NCI-H2171 treated with DMSO at 0.1 percent for 48 hours (cell line): ENCODE measurements at places on chromosomes 3 and 15.

DNA sequence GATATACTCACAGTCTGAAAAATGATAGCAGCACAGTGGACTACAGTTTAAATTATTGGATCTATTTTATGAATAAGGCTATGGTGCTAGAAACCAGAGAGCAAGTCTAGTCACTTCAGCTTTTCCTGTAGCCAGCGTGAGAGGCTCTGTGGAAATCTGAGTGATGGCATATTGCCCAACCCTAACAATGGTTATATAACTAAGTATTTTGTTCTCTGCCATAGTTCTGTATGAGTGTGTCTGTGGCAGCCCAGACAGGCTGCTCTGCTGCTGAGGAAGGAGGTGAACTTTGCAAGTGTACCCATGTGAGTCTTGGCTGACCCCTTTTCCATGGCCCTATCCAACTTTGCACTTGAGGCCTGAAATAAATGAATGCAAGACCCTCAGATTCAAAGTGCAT, 105.7 kb downstream of the LRTM1 start:
- peak; percentile 27 for DNase-seq

DNA sequence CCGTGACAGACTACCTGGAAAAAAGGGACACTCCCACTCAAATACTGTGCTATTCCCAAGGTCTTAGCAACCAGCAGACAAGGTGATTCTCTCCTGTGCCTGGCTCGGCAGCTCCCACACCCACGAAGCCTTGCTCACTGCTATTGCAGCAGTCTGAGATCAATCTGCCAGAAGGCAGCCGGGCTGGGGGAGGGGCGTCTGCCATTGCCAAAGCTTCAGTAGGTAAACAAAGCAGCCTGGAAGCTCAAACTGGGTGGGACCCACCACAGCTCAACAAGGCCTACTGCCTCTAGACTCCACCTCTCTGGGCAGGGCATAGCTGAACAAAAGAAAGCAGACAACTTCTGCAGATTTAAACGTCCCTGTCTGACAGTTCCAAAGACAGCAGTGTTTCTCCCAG, 128.4 kb upstream of the SETMAR start:
- DNase-seq: peak; percentile 51

GRCh38 chr3:149333176-149333859, at the start of gene TM4SF18:
TSS of gene TM4SF18 (minus strand) at chr3:149333636. CDS start at chr3:149333382, 254 bp downstream.
- DNase-seq: no peak

GRCh38 chr3:171835116-171835515, 8.0 kb upstream of the TMEM212 start:
- no peak for DNase-seq
